ENCODE measurements at places on chromosomes 3 and 15.

DNA sequence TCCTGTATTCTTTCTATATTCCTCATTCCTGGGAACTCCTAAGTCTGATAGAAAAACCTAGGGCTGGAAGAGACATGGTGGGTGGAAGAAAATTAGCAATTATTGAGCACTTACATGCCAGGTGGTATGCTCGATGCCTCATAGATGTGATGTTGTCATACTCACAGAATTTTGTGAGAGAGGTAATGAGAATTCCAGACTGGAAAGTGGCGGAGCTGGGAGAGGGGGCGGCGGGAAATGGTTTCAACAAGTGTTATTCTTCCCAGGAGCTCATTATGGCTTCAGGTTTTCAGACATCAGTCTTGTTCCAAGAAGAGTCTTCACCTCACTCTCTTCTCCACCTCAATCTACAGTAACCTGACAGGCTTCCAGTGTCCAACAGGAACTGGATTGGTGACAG, 16.2 kb downstream of the TIMP4 start:
- no peak for DNase-seq

DNA sequence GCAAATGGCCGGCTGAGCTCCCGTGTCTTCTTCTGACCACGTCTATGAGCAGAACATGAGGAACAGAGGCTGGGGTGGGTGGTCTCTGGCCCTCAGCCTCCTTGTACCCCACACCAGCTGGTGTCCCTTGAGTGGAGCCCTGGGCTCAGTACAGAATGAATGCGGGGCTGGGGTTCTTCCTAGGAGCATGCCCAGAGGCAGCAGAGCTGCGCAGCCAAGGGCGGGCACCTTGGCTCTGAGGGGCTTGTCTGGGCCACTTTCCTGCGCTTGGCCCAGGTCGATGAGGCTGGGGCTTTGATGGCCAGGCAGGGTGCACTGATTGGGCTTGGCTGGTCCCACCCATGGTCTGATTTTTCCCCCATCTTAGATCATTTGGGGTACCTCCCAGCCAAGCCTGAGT, 6.4 kb downstream of the SCN5A start:
- no peak for DNase-seq

GRCh38 chr3:99878005-99878404, 60.3 kb downstream of the CMSS1 start:
- no peak for DNase-seq

GRCh38 chr3:81744366-81744765, 17.1 kb downstream of the GBE1 start:
- DNase-seq, result no peak

DNA sequence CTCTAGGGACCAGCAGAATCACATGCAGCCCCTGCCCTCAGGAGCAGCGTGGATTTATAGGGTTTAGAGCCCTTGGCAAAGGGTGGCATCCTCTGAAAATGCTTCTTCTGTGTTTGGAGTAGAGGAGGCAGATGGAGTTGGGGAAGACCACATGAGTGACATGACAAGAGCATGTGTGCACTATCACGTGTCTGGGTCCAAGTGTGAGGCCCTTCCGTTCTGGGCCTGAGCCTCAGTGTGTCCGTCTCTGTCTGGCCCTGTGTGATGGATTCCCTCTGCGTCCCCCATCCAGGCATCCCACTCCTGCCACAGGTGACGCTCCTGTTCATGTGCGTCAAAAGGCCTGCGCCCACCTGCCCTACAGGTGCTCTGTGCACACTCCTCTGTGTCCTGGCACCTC, 30.1 kb downstream of the FGD5 start:
- DNase-seq, result no peak

- no peak for DNase-seq
These were observed 260.3 kb downstream of the XXYLT1 start for GRCh38 chr3:195010551-195011100.

DNA sequence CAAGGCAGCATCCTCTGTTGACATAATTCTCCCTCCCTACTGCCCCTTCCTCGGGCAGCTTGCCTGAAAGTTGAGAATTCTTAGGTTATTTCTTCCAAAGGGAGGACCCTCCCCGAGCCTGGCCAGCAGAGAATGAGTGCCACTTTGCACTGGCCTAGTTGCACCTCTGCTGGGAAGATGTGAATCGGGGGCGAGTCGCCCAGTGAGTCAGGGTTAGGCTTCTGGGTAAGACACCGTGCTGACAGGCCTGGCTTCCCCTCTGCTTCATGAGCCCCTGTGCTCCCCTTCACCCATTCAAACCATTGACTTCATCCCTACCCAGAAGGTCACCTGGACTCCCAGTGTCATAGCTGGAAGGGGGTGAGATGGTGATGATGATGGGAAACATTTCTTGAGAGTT, 82.3 kb downstream of the AAGAB start:
- no peak for DNase-seq

GRCh38 chr3:127970966-127971592, 56.0 kb downstream of the KBTBD12 start:
- no peak for DNase-seq

- peak; percentile 91 for DNase-seq
These were observed 45.0 kb downstream of the TNK2 start for GRCh38 chr3:195863121-195864061.

DNA sequence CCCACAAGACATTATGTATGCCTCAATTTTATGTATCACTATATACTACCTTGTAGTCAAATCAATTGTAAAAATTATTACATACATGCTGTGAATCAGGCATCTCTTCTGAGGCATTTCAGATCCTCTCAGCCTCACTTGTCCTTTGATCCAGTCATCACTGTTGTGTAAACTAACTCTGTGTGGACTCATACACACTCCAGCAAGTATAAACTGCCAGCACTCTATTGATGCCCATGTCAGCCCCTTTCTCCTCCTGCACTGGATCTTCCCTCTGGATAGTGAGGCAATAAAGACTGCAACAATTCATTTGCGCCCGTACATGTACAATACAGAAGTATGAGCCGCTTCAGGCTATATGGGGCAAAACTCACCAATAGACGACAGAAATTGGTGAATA, 364.7 kb upstream of the TGFBR2 start:
- no peak for DNase-seq

DNA sequence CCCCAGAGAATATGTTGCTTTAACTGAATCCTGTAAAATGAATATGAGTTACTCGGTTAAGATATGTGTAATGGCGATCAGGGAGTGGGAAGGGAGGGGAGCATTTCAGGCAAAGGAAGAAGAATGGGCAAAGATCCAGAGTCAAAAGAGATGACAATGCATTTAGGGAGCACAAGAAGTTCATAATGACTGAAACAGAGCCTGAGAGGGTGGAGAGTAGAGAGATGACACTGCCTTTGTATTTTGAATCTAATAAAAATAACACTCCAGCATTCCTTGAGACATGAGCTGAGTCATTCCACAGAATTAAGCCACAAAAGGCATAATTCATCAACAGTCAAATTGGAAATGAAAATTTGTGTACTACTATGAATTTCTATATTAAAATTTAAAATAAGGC, 105.3 kb upstream of the PEX5L start:
- DNase-seq, result no peak

DNA sequence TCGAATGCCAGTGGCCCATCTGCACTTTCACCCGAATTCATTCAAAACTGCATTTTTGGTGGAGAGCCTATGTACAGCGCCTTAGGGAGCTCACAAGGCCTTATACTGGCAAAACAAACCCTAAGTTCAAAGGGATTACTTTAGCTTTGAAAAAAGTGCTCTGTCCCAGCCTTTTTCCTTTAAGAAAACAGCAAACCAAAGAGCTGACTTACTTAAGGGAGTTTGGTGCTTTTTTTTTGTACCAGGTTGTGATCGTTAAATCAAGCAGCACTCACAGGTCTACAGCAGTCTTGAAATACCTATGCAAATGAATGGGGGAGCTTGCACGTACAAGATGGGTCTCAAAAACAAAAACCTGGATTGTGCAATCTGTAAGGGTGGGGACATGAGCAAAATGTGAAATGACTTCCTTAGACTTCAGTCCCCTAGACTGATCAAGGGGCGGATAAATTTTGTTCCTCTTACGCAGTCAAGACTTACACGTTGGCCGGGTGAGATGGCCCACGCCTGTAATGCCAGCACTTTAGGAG, 11.6 kb upstream of the PIK3CB start:
- DNase-seq, result no peak

DNA sequence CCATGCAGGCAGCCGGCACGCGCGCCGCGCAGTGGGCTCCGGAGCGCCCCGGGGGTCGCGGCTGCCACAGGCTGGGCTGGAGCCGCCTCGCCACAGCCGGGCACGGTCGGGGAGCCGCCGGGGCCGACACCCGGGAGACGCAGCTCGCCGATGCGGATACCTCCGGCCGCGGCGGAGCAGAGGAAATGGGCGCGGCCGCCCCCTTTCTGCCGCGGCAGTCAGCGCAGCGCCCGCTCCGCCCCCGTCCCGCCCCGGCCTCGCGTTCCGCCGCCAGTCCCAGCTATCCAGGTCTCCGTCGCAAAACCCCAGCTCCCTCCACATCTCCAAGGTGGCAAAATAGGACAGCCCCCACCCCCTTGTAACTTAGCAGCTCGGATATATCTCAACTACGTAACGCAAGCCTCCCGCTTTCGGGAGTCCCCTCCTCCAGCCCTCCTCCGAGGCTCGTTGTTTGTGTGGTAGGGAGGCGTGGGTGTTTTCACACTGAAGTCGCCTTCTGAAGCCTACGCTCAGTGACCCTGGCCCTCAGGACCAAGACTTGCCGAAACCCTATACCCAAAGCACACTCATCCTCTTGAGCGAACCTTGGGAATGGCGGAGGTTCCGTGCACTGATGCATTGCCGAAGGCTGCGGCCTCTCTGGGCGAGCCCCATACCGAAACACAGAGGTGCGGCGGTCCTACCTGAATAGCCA, at the start of gene SH3BP5:
Gene SH3BP5 (minus strand): TSS at position 182 of the 694 bp plus-strand sequence. CDS start 178 bp downstream, at position 4.
- DNase-seq, result peak; percentile 79

DNA sequence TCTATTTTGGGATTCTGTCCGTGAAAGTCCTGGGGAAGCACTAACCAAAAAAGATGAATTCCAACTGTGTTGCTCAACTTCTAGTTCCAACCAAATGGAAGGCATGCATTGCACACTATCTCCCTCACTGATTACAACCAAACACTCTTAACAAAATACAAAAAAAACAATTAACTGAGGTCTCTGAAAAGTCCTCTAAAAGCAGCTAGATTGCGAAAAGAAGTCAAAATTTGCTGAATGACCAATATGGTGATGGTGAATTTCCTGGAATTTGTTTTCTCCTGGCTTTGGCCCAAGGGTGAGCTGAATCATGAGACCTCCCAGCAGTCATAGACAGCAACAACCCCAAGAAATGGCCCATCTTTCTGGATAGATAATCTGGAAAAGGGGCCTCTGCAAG, 28.3 kb downstream of the CYP19A1 start:
- DNase-seq, result no peak

DNA sequence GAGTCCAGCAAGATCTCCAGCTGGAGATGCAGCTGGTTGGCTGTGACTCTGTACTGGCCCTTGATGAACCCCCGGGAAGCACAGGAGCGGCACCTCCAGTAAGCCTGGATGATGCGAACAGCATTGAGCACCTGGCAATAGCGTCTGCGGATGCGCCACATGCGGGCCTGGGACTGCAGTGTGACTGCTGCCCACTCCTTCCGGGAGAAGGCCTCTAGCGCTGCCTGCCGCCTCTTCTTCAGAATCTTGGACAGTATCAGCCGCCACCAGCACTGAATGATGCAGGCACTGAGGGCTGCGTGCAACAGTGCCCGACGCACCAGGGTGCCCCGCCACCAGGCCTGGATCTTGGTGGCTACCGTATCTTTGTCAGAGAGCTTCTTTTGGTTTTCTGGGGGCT, 8.2 kb downstream of the IQCF1 start:
- DNase-seq, result no peak

DNA sequence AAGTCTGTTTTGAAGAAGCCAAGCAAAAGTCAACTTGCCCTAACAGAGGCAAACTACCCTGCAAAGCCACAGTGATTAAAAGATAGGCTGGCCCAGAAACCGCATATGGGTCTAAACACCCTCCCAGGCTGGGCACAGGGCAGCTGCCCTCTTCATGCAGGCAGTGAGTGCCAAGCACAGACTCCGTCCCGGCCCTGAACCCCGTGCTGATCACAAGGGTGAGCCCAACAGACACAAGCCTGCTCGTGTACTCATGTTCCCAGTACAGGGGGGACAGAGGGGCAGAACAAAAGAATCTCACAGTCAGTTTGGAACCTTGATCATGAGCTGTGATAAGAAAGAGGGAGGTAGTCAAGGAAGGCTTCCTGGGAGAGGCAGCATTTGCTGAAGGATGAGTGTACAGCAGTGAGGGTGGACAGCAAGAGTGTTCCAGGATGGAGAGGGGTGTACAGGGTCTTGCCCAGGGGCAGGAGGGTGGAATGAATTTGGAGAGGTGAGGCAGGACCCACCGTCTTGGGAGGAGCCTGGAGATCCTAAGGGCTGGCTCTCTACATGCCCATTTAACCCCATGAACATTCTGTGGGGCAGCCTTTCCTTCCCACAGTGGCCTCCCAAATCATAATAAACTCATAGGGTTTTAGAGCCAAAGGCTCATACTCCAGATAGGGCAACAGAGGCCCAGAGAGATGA, 43.2 kb upstream of the PRR23E start:
- DNase-seq, result no peak

DNA sequence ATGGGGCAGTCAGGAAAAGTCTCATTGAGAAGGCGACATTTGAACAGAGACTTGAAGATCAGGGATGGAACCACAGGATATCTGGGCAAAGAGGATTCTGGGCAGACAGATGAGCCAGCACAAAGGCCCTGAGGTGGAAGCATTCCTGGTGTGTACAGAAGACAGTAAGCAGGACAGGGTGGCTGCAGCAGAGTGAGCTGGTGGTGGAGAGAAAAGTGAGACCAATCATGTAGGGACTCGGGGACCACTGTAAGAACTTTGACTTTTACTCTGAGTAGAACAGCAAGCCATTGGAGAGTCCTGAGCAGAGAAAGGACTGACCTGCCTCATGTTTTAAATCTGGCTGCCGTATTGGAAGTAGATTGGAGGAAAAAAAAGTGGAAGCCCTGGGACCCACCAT, 29.9 kb upstream of the LRRFIP2 start:
- DNase-seq, result no peak

DNA sequence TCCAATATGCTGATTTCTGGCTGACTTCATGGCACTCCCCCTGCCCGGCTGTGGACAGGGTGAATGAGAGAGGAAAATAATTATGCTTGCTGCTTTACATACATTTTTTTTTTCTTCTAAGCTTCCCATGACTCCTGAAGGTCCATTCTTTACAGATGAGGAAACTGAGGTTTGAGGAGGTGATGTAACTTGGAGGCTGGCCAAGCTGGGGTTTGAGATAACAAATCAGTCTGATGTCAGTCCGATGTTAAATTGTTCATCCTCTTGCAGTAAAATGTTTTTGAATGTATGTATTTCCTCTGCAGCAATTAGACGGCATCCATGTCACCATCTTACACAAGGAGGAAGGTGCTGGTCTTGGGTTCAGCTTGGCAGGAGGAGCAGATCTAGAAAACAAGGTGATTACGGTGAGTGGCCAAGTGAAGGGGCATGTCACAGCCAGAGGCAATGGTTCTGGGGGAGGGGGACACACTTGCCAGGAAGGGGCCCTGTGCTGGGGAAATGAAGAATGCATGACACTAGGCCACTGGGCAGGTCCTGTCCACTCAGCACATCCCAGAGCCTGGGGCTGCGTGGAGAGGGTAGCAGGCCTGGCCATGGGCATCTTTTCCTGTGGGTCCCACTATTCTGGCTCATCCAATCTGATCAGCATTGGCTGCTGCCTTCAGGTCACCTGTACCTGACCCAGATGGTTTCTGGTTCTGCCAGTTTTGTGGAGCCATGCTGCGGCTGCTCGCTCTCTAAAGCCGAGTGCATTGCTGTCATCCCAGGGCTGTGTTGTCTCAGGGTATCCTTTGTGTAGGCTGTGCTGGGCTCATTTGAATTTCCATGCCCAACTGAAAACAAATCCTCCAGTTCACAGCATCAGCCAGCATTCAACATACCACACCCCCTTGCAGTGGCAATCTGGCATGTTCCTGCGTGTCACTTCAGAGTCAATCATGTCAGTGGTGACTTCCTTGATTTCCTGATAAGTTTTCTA, 20.4 kb downstream of the STARD5 start:
- DNase-seq, result peak; percentile 29

GRCh38 chr3:117404730-117405129, 695.2 kb downstream of the TUSC7 start:
- no peak for DNase-seq

All from WTC11 (cell line).